Mesothelial cell of epicardium (in vitro differentiated cells): ENCODE measurements at places on chromosomes 11 and 22. TPM values are rescaled to one million over a fixed set of nuclear protein-coding genes. Genes with fewer than 3 reads are reported as not detected.

- H3K4me3 ChIP-seq: peak overlapping the region; percentile 53
- H3K27ac ChIP-seq: no peak overlapping the region
- no peak for DNase-seq
- no peaks in the 10 kb centered on the region for H3K36me3 ChIP-seq
Observed at GRCh38 chr11:60830478-60831142, 11.3 kb upstream of the CCDC86 start.

DNA sequence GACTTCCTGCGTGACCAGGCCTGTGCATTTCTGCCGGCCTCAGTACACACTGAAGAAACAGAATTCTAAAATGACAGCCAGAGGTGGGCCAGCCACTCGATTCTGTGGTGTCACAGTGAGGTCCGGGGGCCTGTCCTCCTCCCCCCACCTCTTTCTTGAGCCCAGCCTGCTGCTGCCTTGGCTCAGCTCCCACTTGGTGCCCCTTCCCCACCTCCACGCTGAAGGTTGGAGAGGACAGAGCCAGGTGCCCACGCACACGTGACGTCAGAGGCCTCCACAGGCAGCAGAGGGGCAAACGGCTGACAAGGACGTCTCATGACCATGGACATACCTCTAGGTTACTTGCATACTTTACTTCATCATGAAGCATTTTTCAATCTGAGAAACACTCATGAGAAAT lies 78.0 kb upstream of the SHANK2 start:
- no peak for DNase-seq
- H3K4me3 ChIP-seq: no peak overlapping the region
- no peak overlapping the region for H3K27ac ChIP-seq

GRCh38 chr11:47617417-47617809 lies 23.2 kb upstream of the C1QTNF4 start:
- peaks cover 8% of the 10 kb centered on the region for H3K36me3 ChIP-seq
- H3K4me1 ChIP-seq: no peaks in the 10 kb centered on the region
- no peaks in the 10 kb centered on the region for H3K27me3 ChIP-seq
- no peak for DNase-seq
- no peak overlapping the region for H3K27ac ChIP-seq

GRCh38 chr22:44918925-44919392 lies 90.8 kb downstream of the PHF21B start:
- H3K4me3 ChIP-seq: no peak overlapping the region
- H3K27ac ChIP-seq: no peak overlapping the region
- H3K4me1 ChIP-seq: no peaks in the 10 kb centered on the region

- H3K27ac ChIP-seq: no peak overlapping the region
- no peak overlapping the region for H3K4me3 ChIP-seq
- no peaks in the 10 kb centered on the region for H3K27me3 ChIP-seq
- no peak for DNase-seq
- H3K36me3 ChIP-seq: no peaks in the 10 kb centered on the region
Observed at GRCh38 chr11:40130427-40130826, 1329.0 kb downstream of the LRRC4C start.

- peaks cover 69% of the 10 kb centered on the region for H3K27me3 ChIP-seq
- no peaks in the 10 kb centered on the region for H3K36me3 ChIP-seq
- no peak overlapping the region for H3K4me3 ChIP-seq
- no peak for DNase-seq
- H3K4me1 ChIP-seq: peaks cover 14% of the 10 kb centered on the region
- H3K27ac ChIP-seq: no peak overlapping the region
Observed at GRCh38 chr11:131980888-131981668, 610.7 kb downstream of the NTM start.

Gene GATD1
- total RNA-seq: 81.1 to 91.2 TPM (median 83.9 TPM) in 3 replicates
